ENCODE measurements at places on chromosomes 7 and 10.

DNA sequence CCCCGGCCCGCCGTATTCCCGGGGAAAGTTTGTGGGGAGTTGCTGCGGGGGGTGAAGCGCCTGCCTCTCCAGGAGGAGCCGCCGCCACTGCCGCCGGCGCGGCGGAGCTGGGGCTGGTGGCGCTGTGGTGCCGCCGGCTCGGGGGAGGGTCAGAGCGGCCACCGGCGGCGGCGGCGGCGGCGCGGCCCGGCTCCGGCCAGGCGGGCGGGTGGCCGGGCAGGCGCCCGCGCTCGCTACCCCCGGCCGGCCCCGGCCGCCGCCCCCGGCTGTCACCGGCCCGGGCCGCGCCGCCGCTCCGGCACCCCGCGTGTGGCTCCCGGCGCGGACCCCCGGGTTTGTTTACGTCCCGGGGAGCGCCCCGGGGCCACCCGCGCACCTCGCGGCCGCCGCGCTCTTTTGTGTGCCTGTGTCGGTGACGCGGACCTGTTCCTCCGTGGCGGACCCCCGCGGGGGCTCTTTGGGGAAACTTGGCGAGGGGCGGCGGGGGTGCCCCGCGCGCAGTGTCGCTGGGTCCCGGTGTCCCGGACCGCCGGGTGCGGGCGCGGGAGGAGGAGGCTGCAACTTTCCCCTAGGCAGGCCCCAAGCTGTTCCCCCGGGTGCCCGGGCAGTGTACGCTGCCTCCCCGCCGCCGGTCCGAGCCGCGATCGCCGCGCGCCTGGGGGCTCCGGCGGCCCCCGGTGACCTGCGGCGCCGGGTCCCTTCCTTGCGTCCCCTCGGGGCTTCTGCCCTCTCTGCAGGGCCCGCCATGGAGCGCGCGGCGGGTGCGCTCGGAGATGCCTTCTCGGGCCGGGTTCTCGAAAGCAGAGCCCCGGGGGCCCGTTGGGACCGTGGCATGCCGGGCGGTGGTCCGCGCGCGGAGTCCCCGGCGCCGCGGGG, 593 bp upstream of the CUX1 start:
- DNase-seq: peak; percentile 7

GRCh38 chr7:131244259-131244852, 83.3 kb upstream of the MKLN1 start:
- DNase-seq: peak; percentile 11

- DNase-seq: no peak
These were observed 44.4 kb downstream of the TSPAN15 start for GRCh38 chr10:69495666-69496065.

GRCh38 chr7:90474284-90475210, 5.1 kb downstream of the PTTG1IP2 start:
- no peak for DNase-seq

Measured in stimulated activated CD4-positive, alpha-beta T cell treated with anti-CD3 and anti-CD28 coated beads, Interleukin-4, amount 100 ng/mL, for 24 hours (primary cell).